ENCODE measurements at places on chromosomes 3 and 15. TPM values are rescaled to one million over a fixed set of nuclear protein-coding genes. Genes with fewer than 3 reads are reported as not detected.

GRCh38 chr3:58626841-58627569 is 39.6 kb downstream of the FAM3D start:
- no peak for DNase-seq

DNA sequence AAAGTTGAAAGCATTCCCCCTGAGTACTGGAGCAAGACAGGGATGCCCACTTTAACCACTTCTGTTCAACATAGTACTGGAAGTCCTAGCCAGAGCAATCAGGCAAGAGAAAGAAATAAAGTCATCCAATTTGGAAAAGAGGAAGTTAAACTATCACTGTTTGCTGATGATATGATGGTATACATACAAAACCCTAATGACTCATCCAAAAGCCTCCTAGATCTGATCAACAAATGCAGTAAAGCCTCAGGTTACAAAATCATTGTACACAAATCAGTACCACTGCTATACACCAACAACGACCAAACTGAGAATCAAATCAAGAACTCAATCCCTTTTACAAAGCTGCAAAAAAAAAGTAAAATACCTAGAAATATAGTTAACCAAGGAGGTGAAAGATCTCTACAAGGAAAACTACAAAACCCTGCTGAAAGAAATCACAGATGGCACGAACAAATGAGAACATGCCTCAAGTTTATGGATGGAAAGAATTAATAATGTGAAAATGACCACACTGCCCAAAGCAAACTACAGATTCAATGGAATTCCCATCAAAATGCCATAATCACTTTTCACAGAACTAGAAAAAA is 40.3 kb downstream of the RPL39L start:
- no peak for DNase-seq

- DNase-seq: no peak
Observed at GRCh38 chr15:60485365-60486055, 6.6 kb upstream of the ICE2 start.

GRCh38 chr15:71149646-71150557 is 34.6 kb downstream of the THSD4 start:
- DNase-seq: no peak

GRCh38 chr3:102230057-102230456 is 204.8 kb upstream of the ZPLD1 start:
- DNase-seq: no peak

- DNase-seq: no peak
Observed at GRCh38 chr3:58628823-58629562, 37.6 kb downstream of the FAM3D start.

GRCh38 chr15:85350395-85350794 is 30.0 kb upstream of the AKAP13 start:
- DNase-seq: no peak

DNA sequence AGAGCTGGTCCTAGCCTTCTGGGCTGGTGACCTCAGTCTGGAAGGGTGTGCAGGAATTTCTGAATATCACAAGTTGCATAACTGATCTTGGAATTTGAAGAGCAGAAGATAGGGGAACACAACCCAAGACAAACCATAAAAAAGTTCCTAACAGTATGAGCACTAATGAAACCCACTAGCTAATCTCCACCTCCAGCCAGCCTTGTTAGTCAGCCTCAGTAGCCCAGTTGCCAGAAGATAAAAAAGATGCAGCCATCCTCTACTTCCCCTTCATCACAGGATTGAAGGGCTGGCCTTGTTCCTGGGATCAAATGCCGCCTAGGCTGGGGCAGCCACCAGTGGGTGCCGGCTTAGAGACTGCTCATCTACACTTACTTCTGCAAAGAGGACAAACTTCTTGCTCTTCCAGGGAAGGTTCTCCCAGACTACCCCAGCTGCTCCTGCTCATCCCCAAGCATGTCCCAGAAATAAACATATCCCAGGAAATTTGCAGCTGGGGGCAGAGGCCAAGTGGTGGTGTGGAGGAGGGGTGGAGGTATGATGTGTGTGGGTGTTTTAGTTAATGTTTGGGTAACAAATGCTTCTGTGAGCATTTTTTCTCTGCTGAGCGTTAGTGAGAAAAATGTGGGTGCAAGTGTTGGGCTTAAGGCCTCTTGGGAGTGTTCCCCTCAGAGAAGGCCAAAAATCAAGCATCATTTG is 9.2 kb upstream of the ITGA11 start:
- DNase-seq: no peak

DNA sequence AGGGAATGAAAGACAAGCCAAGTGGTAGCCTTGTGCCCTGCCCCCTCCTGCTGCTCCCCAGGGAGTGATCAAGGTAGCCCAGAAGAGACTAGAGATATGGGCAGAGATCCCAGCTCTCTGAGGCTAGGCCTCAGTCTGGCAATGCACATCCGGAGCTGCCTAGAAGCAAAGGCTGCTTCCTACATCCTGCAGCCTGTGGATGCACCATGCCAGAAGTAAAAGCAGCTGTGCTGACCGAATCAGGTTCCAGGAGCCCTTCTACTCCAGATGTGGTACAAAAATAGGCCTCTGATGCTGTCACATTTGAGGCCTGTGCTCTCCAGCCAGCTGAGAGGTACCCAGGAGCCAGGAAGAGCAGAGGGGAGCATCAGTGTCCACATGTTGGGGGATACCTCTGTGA is 16.0 kb downstream of the TRAIP start:
- no peak for DNase-seq

DNA sequence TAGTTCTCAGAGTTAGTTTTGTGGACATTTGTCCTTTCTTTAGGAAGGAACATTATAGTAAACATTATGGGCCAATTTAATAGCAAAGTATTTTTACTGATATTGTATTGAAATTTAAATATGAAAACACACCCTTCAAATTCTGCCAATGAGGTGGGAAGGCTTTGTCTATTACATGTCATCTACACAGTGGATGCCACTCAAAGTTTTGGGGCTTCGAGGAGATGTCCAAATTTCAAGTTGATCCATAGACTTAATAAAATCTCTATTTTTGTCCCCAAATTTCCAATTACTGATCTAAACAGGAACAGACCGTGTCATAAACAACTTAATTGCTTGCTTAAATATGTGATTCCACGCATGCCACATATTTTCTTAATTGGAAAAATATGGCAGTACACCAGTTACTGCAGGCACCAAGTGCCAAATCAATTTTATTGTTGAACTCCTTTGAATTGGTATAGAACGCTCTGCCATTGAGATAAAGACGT is 1.7 kb downstream of the SHOX2 start:
- DNase-seq: no peak

DNA sequence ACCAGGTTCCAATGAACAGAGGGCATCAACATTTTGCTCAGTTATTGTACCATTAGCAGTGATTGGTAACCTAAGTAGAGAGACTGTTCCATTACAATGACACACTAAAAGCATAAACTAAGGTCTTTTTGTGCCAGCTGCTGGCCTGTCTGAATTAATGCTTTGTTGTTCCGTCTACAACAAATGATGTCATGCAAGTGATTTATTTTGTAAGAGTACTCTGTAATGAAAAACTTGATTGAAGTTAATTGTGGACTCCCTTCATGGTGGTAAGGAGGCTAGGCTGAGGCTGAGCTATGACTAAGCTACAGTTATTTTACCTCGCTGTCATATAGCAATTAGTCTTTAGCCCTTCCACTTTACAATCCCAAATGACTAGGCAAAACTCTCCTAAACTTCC is 23.2 kb downstream of the RCN2 start:
- DNase-seq: no peak

DNA sequence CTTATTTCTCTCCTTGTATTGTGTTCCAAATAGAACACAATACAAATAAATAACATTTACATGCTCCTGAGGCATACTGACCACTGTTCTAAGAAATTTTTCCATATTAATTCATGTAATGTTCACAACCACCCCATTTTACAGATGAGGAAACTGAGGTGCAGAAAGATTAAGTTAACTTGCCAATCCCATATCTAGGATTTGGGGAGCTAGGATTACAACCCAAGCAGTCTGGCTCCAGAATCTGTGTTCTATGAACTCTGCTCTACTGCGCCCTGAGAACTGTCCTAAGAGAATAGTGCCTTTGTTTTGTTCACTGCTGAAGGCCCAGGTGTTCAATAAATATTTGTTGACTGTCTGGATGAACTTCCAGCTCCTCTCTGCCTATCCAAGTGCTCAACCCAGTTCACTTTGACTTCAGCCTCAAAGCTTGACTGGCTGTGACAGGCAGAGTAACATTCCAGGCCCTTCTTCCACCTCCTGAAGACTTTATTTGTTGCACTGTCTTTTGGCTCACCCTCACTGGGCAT is 3.1 kb downstream of the NEK10 start:
- DNase-seq: no peak

GRCh38 chr3:192467230-192468140 is 259.9 kb downstream of the FGF12 start:
- DNase-seq: peak; percentile 32

- no peak for DNase-seq
Observed at GRCh38 chr3:138148503-138148902, 16.3 kb upstream of the A4GNT start.

GRCh38 chr3:71651625-71652024 is 68.1 kb upstream of the FOXP1 start:
- no peak for DNase-seq

- no peak for DNase-seq
Observed at GRCh38 chr15:32121384-32121695, 91.0 kb downstream of the CHRNA7 start.

GRCh38 chr15:61051569-61052031 is 177.5 kb downstream of the RORA start:
- no peak for DNase-seq

- no peak for DNase-seq
Observed at GRCh38 chr3:134796281-134797056, 1.4 kb downstream of the EPHB1 start.

DNA sequence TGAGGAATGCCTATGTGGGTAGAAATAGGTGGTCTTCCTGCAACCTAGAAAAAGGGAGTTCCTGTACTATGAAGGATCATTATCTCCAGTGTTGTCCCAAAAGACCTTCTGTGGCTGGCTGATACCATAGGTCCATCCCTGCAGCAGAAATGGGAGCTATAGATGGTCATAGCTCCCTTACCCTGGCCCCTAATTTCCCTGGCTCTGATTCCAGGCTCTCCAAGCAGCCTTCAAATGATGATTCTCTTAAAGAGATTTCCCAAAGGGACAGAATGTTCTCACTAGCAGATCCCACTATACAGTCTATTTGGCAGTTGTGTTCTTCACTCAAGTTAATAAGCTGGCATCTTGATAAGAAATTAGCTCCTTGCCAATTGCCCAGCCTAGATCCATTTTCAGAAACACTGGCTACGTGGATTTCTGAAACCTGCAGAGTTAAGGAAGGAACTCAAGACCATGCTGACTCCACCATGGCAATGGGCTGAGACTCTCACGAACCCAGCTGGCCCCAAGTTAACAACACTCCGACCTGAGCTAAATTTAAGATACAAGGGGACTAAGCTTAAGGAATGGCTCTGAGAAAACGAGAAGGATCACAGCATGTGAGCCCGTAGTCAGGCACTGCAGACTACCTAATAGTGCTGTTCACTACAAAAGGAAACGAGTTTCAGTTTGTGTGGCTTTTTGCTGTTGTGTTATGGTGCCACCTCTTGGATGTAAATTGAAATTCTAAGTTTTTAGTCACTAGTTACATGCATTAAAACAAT is 11.4 kb downstream of the C15orf40 start:
- DNase-seq: peak; percentile 68

DNA sequence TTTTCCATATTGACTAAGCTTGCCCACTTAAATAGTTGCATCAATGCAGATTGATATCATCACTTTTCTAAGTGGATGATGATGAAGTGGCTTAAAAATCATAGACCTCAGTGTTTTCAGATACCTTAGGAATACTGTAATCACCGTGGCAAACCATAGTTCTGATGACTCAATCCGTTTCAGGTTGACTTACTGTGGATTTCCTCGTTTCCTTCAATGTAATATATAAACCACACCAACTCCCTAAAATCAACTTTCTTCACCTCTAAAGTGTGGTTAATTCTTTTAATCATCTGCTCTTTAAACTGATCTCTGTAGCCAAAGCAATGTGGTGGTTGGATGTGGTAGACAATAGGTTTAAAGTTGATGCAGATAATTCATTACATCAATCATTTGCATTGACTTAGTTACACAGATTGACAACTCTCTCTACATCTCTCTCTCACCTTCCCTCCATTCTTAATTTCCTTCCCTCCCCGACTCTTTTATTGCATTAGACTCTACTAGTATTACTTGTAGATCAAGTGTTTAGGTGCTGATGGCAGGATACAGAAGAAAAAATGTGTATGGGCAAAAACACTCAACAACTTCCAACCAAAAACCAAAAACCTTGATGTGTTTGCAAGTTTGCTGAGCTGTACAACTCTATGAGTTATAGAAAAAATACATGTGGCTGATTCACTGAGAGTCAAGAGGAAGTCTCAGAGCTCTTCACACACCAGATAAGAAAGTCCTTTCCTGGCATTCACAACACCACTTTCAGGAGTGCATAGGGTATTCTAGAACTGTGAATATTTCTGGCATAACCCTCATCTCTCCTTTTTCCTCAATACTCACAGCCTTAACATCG is 243.5 kb downstream of the NFKBIZ start:
- DNase-seq: no peak

POLQ gene
- total RNA-seq: 0.38 TPM

SV2B gene
- total RNA-seq: 0.15 TPM

UNC13C gene
- total RNA-seq: not detected

HYAL3 gene
- 4.2 TPM for total RNA-seq

DUOXA1 gene
- total RNA-seq: not detected

IQCF5 gene
- total RNA-seq: not detected

FOXB1 gene
- 0.97 TPM for total RNA-seq

HHLA2 gene
- total RNA-seq: 0.92 TPM

RYR3 gene
- total RNA-seq: not detected

SLC28A2 gene
- not detected for total RNA-seq

SLC9C1 gene
- not detected for total RNA-seq
